ENCODE measurements at places on chromosomes 5 and 9.

- DNase-seq, result no peak
These were observed 62.1 kb downstream of the ARSB start for GRCh38 chr5:78922879-78923621.

- no peak for DNase-seq
These were observed 1.6 kb upstream of the NKX2-5 start for GRCh38 chr5:173236531-173237142.

GRCh38 chr5:143229426-143229895 is 174.0 kb downstream of the NR3C1 start:
- no peak for DNase-seq

DNA sequence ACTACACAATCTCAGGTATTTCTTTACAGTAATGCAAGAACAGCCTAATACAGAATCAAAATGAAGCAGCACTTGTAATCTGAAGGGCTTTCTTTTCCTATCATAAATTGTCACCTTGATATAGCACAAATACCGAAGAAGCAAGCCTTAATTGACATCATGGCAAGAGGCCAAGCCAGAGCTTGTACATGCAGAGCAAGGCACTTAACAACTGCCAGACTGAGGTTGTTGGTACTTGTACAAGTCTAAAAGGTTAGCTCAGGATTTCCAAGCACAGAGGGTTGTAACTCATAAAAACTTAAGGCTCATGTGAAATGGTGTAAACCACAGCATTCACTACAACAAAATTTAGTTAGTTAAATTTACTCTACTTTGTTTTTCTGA is 158.8 kb upstream of the SPEF2 start:
- no peak for DNase-seq

GRCh38 chr9:131678499-131679111 is 61.3 kb downstream of the RAPGEF1 start:
- DNase-seq, result peak; percentile 28

DNA sequence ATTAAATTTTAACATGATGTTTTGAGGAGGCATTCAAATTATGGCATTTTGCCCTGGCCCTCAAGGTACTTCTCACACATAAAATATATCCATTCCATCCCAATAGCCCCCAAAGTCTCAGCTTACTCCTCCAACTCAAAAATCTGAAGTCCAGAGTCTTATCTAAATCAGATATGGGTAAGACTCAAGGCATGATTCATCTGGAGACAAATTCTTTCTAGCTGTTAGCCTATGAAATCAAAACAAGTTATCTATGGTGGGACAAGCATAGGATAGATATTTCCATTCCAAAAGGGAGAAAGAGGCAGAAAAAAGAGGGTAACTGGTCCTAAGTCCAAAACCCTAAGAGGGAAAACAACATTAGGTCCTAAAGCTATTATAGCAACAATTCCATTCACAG is 408.4 kb downstream of the ZNF608 start:
- DNase-seq, result no peak

- DNase-seq, result no peak
These were observed 22.0 kb downstream of the HINT1 start for GRCh38 chr5:131142970-131143617.

DNA sequence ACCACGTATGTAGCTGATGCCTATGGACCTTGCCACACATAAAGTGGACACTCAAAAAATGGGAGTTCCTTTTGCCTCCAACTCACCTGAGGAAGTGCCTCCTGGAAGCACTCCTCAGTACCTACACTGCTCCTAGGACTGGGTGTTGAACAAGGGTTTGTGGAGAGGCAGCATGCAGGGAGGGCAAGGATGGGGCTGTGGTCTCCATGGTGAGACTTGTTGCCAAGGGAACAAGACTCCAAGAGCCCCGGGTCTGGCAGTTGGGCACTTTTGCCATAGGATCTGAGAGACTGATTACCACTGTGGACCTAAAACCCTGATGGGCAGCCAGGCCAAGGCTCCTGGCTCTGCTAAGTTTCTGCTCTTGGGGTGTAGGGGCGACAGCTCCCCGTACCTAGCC is 6.9 kb upstream of the NR5A1 start:
- DNase-seq, result no peak

GRCh38 chr5:28543473-28544098 is 1505.2 kb upstream of the CDH9 start:
- DNase-seq, result no peak

GRCh38 chr5:78908173-78909061 is 76.7 kb downstream of the ARSB start:
- DNase-seq, result no peak

DNA sequence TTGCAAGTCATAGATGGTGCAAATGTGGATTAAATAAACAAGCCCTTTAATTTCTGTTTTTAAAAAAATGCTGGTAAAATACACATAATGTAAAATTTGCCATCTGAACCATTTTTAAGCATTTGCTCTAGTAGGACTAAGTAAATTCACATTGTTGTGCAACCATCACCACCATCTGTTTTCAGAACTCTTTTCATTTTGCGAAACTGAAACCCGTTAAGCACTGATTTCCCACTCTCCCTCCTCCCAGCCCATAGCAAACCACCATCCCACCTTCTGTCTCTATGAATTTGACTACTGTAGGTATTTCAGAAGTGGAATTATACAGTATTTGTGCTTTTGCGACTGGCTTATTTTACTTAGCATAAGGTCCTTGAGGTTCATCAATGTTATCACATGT is 103.3 kb upstream of the CNTLN start:
- DNase-seq, result no peak

DNA sequence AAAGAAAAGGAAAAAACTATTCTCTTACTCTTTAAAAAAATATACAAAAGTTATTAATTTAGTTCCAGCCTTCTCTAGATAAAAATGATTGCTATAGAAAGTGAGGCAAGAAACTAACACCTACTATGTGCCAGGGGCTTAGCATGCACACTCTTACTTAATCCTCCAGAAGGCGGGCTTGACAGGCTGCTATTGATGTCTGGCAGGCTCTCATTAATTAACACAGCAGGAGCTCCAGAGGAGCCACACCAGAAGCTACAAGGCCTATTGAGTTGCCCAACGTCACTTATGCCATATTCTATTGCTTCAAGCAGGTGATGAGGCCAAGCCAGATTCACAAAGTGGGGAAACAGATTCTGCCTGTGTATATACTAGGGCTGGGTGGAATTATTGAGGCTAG is 54.6 kb upstream of the CLINT1 start:
- DNase-seq, result no peak

DNA sequence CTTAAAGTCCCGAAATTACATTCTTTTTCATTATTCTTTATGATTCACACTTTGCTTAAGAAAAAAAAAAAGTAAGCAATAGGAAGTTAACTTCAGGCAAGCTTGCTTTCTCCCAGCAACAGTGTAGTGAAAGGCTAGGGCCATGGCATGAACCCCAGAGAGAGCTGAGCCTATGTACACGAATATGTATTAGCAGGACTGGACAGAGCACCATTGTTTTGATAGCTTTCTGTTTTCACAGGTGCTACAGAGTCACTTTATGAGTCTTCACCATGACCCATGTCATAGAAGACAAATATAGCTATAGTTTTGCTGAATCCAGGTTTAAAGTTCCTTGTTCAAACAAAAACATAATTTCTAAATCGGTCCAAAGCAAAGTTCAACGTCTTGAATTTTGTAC is 199.2 kb downstream of the ADAMTSL1 start:
- no peak for DNase-seq

DNA sequence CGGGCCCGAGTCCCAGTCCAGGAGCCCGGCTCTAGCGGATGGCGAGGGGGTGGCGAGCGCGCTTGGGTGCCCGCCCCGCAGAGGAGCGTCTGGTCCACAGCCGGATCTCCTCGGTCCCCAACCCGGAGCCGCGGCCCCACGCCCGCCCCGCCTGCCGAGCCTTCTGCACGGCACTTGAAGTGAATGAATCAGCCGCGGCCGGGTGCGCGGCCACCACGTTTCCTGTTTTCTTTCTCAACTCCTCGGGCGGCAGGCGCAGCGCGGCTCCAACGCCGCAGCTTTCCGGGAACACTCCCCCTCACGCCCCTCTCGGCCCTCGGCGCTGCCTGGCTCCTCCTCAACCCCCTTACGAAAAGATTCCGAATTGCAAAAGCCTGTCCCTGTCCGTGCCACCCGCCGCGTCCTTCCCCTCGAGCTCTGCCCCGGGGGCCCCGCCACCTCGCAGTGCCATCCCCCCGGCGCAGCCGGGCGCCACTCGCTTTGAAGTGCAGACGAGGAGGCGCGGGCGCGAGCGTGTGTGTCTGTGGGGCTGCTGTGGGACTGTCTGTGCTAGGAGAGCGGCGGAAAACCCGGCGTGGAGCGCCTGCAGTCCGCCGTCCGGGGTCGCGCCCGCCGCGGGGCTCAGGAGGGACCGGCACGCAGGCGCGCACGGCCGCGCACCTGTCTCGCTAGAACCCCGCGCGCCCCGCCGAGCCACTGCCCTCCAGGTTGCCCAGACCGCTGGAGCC is 456.6 kb downstream of the RAB3C start:
- DNase-seq, result peak; percentile 84

DNA sequence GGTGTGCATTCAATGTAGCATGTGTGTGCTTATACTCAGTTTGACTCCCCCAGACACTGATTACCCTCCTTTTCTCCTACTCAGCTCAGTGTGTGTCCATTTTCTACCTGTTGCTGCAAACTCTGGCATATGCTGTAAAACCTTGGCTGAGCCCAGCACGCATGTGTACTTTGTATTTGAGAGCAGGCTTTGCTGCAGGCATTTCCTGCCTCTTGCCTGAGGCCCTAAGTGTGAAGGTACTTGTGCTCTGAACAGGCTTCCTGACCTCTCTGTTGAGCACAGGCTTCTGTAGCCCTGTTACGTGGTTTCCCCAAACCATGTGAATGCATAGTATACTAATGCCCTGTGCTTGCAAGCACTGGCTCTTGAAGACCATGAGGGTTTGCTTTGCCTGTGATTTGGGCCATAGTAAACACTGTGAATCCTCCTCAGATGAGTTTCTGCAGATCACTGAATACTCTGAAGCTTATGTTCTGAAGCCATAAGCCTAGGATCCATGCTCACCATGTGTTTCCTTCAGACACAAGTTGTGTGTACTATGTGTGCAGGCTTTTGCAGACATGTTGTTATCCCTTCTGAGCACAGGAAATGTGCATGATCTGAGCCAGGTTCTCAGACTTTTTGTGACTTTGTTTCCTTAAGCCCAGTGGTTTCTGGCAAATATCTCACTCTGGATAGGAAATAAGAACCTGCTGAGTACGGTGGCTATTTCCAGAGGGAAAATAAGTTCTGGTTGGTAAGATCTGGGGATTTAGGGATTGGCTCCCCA is 124.9 kb upstream of the RUSC2 start:
- no peak for DNase-seq

GRCh38 chr9:124011460-124012301 is at the start of gene LHX2:
Gene LHX2 (plus strand): TSS chr9:124011768. CDS start chr9:124012349, 581 bp downstream.
- peak; percentile 73 for DNase-seq

GRCh38 chr5:84383816-84384603 is 670 bp downstream of the EDIL3 start:
- peak; percentile 17 for DNase-seq

GRCh38 chr5:30921388-30921787 is 272.1 kb upstream of the CDH6 start:
- no peak for DNase-seq

GRCh38 chr9:119789987-119790386 is 420.8 kb upstream of the BRINP1 start:
- DNase-seq, result no peak

DNA sequence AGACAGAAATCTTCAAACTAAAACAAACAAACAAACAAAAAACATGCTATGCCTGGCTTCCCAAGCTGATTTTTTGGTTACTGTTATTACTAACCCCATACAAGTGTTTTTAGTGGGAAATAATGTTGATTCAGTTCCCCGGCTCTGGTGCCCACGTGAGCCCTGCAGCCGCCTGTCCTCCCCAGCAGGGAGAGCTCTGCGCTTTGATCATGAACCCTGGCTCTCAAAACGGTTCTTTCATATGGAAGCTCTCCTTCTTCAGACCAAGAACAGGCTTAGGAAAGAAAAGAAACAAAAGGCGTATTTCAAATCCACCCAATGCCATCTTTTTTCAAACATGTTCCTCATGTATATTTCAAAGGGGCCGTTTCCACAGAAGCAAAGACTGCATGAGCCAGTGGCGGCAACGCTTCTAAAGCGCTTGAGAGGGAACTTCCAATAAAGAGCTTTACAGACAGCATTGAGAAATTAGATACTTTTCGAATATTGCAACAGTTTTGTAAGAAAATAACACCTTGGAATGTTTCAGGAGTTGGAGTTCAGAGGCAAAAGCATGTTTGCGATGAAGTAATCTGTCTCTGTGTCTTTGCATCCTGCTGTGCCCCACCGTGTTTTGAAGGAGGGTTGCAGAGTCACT is 74.8 kb downstream of the ICE1 start:
- DNase-seq, result peak; percentile 71

GRCh38 chr5:127299678-127300077 is 9.1 kb downstream of the MEGF10 start:
- DNase-seq, result no peak

- no peak for DNase-seq
These were observed 2.2 kb upstream of the PRRT1B start for GRCh38 chr9:131543141-131543540.

DNA sequence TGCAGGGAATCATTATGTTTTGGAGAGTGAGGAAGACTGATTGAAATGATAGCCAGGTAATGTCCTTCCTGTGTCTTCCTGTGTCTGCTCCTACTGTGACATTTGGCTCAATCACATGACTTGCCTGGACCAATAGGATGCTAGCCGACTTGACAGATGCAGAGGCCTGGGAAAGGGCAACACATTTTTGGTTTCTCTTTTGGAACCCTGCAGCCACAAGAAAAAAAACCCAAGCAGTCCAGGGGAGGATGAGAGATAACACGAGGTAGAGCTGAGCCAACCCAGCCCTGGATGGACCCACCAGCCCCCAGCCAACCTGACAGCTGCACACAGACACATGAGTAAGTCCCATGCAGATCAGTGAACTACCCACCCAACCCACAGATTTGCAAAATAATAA is 256.1 kb upstream of the SMARCA2 start:
- DNase-seq, result no peak

DNA sequence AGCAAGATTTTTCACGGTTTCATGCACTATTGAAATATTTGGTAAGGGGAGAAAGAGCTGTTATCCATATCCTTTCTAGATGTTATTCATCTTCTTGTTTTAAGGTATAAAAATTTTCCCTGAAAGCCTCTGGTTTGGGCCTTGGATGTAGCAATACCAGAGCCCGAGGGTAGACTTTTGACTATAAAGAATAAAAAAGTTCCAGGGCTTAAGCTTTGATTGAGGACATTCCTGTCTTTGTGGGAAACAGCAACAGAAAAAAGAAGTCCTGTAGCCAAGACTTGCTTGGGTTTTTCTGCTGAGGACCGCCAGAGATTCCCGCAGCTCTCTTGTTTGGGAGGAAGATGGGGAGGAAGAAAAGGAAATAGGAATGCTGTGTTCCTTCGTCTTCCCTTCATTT is 440.0 kb upstream of the WWC1 start:
- DNase-seq, result no peak

- DNase-seq, result no peak
These were observed 120.6 kb upstream of the RAPGEF1 start for GRCh38 chr9:131860430-131860829.
